Activated naive CD8-positive, alpha-beta T cell treated with anti-CD3 and anti-CD28 coated beads, Interleukin-2, amount 50 U/mL, for 16 hours (primary cell): ENCODE measurements at places on chromosomes 16 and 17.

- DNase-seq: no peak
Observed at GRCh38 chr17:61158376-61158775, 241.3 kb upstream of the TBX2 start.

- DNase-seq: no peak
Observed at GRCh38 chr16:8742068-8742467, 55.4 kb downstream of the TMEM186 start.

- no peak for DNase-seq
Observed at GRCh38 chr16:17246974-17247732, 223.6 kb downstream of the XYLT1 start.

DNA sequence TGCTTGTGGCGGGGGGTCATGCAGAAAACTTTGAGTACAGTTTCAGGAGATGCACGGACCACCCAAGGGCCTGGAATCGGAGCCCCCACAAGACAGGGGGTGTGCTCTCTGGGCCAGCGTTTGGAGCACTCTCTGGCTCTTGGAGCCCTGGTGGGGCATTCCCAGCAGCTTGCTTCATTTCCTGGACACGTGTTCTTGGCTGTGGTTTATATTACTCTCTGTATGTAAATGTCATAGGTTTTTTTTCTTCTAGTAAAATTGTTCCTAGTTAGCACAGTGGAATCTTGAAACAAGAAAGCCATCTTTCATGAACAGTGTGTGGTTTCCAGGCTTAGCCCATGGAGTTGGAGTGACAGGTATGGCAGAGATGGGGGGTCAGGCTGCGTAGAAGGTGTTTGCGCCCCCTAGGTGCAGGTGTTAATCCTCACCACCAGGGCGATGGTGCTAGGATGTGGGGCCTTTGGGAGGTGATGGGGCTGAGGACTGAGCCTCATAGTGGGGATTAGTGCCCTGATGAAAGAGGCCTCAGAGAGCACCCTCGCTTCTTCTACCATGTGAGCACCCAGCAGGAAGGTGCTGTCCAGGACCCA is 79.8 kb downstream of the JPH3 start:
- DNase-seq: no peak

DNA sequence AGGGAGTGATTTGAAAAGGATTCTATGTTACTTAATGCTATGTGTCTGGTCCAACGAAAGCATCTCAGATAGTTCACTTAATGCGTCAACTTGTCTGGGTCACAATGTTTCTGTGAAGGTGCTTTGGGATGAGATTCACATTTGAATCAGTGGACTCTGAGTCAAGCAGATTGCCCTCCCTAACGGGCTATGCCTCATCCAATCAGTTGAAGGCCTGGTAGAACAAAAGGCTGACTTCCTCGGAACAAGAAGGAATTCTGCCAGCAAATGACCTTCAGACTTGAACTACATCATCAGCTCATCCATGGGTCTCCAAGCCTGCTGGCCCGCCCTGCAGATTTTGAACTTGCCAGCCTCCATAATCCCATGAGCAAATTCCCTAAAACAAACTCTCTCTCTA is 15.2 kb downstream of the EMP2 start:
- no peak for DNase-seq

DNA sequence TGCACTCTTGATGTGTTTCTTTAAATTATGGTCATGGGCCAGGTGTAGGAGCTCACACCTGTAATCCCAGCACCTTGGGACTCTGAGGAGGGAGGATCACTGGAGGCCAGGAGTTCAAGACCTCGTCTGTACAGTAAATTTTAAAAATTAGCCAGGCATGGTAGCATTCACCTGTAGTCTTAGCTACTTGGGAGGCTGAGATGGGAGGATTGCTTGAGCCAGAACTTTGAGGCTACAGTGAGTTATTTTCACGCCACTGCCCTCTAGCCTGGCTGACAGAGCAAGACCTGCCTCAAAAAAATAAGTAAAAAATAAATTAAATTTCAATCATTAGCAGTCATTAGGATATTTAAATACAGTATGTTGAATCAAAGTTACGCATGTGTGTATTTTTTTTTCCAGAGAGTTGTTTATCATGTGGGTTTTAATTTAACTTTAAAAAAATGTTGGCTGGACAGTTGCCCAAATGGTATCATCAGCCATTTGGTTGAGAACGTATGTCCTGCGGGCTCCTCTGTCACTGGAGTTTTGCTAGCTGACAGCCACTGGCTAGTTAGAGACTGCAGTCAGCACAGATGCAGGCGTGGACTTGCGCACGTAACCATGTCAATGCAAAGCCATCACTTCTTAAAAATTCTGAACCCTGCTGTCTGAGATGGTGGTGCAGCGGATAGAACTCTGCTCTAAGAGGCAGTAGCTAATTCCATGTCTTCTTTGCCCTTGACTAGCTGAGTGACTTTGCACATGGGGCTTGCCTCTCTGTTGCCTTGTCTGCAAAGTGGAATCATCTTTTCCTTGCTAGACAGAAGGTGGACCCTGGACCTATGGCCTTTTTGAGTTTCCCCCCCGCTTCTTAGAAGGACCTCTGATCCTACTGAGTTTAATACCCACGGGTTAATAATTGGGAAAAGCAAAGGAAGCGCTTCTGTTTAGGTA is 40.0 kb downstream of the MAPT start:
- no peak for DNase-seq

- no peak for DNase-seq
Observed at GRCh38 chr16:87384162-87384874, 742 bp upstream of the FBXO31 start.

DNA sequence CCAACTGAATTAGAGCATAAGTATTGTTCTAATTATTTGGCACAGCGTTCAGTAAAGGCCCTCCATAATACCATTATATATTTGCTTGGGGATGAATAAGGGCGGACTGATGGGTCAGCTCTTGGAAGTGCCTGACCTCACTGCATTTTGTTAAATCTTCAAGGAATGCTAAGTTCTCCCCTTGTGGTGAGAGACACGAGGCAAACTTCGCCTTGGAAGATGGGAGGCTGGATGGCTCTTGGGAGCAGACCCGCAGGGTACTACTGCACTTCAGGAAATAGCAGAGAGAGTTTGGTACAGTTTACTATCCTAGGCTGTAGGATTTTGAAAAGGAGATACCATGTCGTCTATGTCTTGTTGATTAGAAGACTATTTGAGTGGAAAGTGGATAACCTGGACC is 87.0 kb upstream of the RPRML start:
- no peak for DNase-seq

DNA sequence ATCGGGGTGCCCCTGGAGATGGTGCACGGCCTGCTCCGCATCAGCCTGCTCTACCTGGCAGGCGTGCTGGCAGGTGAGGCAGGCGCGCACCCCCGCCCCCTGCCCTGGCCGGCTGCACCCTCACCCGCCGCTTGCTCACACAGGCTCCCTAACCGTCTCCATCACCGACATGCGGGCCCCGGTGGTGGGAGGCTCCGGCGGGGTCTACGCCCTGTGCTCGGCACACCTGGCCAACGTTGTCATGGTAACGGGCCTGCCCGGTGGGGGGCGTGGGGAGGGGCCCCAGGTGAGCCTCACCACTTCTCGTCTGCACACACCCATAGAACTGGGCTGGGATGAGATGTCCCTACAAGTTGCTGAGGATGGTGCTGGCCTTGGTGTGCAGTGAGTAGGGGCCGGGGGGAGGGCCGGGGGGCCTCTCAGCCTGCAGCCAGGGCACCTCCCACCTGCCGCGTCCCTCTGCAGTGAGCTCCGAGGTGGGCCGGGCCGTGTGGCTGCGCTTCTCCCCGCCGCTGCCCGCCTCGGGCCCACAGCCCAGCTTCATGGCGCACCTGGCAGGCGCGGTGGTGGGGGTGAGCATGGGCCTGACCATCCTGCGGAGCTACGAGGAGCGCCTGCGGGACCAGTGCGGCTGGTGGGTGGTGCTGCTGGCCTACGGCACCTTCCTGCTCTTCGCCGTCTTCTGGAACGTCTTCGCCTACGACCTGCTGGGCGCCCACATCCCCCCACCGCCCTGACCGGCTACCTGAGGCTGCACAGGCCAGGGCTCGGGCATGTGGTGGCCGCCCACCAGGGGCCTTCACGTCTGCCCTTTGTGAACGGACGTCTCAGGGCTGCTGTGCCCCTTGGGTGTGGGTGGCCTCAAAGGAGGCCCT is 2.1 kb downstream of the RHBDL1 start:
- DNase-seq: no peak

DNA sequence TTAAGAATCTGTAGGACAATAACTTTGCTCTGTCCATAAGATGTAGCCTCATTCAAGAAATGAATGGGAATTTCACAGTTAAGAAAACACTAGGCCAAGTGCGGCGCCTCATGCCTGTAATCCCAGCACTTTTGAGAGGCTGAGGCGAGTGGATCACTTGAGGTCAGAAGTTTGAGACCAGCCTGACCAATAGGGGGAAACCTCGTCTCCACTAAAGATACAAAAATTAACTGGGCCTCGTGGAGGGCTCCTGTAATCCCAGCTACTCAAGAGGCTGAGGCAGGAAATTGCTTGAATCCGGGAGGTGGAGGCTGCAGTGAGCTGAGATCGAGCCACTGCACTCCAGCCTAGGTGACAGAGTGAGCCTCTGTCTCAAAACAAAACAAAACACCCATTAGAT is 19.9 kb upstream of the RSL1D1 start:
- no peak for DNase-seq

GRCh38 chr16:85003076-85003475 is 8.3 kb downstream of the ZDHHC7 start:
- no peak for DNase-seq

- no peak for DNase-seq
Observed at GRCh38 chr17:61214753-61215152, 184.9 kb upstream of the TBX2 start.

GRCh38 chr17:15436473-15437302 is 30.7 kb downstream of the CDRT4 start:
- DNase-seq: no peak

DNA sequence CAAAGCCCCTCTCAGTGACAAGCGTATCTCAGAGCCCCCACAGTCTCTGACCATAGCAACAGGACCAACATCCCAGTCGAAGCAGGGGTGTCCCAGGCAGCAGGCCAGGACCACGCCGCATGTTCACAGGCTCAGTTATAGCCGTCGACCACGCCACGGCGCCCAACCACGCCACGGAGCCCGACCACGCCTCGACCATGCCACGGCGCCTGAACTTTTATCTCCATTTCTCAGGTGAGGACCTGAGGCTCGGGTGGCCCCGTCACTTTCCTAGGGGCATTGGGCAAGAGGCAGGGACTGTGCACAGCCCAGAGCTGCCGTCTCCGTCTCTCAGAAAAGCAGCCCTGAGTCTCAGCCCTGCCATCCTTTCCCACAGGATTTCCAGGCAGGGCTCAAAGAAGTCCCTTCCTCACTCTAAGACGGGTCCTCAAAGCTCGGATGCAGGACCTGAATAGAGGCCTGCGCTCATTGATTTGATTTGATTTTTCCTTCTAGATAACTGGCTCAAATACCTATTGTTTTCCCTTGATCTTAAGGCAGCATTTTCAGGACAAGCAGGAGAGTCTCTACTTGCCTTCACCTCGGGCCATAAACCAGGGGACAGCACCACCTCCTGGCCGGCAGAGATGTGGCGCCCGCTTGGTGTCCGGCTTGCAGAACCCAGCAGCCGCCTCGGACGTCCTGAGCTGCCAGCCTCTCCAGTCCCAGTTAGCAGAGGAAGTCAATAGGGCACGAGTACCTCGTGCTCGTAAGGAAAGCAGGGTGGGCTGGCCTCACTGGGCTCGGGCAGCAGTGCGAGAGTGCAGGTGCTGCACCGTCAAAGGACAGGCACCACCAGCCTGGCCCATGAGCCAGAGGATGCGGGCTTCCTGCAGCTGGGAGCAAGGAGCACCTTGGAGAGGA is 38.8 kb downstream of the C16orf95 start:
- DNase-seq: no peak

- DNase-seq: no peak
Observed at GRCh38 chr16:4800290-4801041, 2.0 kb downstream of the ROGDI start.

DNA sequence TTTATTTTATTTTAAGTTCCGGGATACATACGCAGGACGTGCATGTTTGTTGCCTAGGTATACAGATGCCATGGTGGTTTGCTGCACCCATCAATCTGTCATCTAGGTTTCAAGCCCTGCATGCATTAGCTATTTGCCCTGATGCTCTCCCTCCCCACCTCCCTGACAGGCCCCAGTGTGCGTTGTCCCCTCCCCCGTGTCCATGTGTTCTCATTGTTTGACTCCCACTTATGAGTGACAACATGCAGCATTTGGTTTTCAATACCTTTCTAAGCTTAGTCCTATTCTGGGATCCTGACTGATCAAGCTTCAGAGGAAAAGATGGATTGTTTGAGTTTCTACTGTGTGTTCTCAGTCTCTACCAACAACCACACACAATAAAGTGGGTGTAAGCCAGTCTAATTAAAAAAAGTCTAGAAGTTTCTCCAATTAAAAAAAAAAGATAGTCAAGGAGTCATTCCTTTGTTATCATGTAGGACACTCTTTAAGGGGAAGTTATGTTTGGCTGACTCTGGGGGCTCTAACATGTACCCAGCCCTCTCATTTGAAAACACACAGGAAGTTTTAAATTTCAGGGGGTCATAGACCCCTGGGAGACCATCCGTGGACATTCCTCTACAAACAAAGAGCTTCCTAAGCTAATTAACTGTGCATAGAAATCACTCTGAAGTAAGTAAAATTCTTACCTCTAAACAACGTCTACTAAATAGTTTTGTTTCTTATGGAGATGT is 66.3 kb upstream of the ADAMTS18 start:
- DNase-seq: no peak

- no peak for DNase-seq
Observed at GRCh38 chr16:49464877-49465504, 91.4 kb downstream of the C16orf78 start.

DNA sequence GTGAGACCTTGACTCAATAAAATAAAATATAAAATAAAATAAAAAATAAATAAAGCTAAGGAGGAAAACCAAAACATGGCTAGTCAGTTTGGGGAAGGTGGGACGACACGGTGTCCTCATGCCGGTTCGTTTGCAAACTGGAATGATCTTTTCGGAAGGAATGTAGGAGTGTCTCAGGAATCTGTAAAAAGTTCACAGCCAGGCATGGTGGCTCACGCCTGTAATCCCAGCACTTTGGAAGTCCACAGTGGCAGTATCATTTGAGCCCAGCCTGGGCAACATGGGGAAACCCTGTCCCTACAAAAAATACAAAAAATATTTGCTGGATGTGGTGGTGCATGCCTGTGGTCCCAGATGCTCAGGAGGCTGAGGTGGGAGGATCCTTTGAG is 14.7 kb upstream of the RPTOR start:
- no peak for DNase-seq
